ENCODE measurements at places on chromosomes 1 and 21.

DNA sequence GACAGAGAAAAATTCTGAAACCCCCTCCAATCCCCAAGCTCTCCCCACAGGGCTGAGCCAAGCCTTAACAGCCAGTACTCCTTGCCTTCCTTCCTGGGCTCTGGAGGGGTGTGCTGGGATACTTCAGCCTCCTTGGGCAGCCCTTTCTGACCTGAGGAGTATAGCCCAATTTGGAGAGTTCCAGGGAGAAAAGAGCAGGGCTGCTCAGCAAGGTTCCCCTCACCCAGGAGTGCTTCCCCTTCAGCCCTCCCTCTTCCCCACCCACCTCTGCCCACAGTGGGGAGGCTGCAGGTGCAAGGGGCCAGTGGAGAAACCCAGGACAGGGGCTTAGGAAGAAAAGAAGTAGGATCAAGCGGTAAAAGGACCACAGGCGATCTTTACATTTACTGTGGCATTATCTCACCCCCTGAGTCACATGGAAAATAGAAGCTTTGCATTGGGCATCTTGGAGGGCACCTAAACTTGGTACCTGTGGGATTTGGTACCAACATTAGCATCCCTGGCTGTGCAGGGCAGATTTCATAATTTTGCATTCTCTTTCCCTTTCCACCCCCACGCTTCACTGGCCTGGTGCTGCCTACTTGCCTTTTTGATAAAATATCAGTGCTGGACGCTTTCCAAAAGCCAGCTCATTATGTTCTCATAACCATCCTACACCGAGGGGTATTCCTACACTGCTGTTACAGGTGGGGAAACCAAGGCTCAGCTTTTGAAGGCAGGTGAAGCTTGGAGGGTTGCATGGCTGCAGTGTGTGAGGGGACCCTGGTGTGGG is 2.8 kb upstream of the ADORA1 start:
- no peak for DNase-seq

- DNase-seq = no peak
Observed at GRCh38 chr1:54987427-54987826, 7.0 kb downstream of the TMEM61 start.

DNA sequence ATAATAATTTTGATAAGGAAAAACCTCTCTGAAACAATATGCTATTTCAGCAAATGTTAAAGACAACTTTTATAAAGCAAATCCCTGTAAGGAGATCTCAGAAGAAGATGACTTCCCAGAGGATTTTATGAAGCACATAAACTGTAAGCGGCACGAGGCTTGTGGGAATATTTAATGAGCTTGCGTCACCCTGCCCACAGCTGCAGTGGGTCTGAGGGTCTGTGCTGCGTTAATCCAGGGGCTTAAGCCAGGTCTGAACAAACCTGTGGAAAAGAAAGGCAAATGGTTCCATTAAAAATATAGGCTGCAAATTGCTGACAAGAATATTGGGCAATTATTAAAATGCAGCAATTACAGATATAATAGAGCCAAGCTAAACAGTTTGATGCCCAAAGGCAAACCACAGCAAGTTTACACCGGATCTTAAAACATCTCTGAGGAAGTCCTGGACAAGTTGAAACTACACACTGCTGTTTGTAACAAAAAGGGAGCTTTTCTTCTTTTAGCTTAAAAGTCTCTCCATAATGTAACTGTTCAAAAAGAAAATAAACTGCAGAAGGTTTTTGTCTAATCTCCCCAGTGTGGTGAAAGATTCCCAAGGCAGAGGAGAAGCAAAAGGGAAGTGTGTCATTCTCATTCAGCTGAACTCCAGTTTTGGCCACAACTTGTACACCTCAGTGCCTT is 21.8 kb downstream of the TGFBR3 start:
- DNase-seq = no peak

- peak; percentile 23 for DNase-seq
Observed at GRCh38 chr1:18575620-18576019, 55.0 kb upstream of the PAX7 start.

DNA sequence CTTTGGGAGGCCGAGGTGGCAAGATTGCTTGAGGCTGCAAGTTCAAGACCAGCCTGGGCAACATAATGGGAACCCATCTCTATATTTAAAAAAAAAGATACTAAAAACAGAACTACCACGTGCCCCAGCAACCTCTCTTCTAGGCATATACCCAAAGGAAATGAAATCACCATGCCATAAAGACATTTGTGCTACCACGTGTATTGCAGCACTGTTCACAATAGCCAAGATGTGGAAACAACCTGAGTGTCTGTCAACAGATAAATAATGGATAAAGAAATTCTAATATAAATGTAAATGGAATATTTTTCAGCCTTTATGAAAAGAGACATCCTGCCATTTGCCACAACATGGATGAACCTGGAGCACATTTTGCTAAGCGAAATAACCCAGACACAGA is 128.6 kb downstream of the PCNX2 start:
- no peak for DNase-seq

- DNase-seq = no peak
Observed at GRCh38 chr1:220637759-220638158, 52.4 kb upstream of the C1orf115 start.

DNA sequence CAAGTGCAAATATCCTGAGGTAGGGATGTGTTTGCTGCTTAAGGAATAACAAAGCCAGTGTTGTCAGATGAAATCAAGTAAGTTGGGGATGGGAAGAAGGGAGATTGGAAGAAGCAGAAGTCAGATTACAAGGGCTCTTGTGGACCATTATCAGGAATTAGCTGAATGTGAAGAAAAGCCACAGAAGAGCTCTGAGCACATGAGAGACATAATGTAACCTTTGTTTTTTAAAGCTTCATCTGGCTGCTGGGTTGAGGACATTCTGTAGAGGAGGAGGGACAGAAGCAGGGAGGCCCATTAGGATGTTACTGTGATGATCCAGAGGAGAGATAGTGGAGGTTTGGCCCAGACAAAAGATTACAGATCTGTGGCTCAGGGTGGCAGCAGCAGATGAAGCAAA is 111.7 kb downstream of the DUSP10 start:
- no peak for DNase-seq

DNA sequence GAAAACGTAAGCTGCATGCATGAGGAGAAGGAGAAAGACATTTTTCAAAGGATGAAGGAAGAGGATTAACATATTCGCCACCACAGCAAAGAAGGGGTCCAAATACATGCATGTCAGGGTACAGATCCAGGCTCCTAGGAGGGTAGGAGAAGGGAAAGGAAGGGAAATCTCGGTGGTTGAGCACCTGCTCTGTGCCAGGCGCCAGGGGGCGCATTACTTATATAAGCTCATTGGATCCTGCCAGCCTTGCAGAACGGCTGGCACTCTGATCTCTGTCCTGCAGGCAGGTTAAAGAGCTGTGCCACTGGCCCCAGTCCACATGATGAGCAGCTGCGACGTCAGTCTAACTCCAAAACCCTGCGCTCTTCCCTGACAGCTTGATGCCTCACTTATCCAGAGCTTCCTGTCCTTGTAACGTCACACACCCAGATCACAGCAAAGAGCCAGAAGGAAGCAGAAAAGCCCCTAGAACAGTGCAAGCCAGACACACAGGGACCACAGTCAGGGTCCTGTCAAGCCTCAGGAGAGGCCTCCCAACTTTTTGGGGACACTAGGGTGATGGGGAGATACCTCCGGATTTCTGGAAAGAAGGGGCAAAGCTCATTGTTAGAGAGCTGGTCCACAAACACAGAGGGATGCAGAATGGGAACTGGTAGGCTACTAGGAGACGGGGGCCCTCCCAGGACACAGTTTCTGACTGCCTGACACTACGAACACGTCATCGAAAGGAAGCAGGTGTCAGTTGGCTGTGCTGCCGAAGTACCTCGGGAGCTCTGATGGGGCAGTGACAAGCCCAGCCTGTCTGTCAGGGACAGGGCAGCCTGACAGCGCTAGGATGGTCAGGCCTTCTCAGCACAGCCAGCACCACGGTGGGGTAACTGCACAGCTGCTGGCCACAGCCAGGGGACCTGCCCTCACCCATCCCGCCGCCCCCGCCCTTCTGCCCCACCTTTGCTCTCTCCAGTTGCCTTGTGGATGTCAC is 99.1 kb downstream of the BEND5 start:
- peak; percentile 35 for DNase-seq

GRCh38 chr1:240385551-240385950 is 226.4 kb downstream of the GREM2 start:
- DNase-seq = no peak

GRCh38 chr1:40530735-40531380 is 579 bp upstream of the ZNF684 start:
- peak; percentile 40 for DNase-seq

DNA sequence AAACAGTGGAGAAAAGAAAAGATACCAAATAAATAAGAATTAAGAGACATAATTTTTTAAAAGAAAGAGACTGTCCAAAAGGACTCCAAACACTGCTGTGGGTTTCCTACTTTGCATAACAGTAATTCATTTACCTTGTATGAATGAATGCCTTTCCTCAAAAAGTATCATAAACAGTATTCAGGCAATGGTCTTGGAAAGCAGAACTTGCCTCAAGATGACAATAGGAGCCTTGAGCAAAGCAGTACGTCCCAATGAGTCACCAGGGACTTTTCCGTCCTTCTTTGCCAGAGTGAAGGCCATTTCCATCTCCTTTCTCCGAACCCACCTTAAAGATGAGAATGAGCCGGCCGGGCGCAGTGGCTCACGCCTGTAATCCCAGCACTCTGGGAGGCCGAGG is 186.4 kb downstream of the ZBTB18 start:
- DNase-seq = no peak

DNA sequence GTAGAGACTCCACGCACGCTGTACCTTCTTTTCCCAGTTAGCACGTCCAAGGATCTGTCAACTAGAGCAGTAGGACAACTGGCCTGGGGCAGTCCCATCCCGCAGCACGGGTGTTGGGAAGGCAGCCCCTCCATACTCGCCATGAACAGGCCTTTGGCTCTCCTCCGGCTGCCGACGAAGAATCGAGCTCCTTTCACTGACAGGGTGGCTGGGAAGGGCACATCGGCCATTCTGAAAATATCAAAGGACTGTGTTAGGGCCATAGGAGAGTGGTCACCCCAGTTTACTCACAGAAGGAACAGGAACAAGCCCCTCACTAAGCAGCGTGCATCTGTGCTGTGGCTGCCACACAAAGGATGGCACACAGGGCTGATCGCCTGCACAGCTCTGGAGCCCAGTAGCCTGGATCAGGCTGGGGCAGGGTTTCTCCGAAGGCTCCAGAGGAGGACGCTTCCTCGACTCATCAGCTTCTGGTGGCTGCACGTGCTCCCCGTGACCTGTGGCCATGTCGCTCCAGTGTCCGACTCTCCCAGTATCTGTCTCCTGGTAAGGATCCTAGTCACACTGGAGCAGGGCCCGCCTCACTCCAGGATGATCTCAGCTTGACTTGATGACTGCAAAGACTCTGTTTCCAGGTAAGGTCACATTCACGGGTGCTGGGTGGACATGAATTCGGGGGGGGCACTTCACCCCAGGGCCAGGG is 8.9 kb downstream of the KRTAP10-1 start:
- no peak for DNase-seq

DNA sequence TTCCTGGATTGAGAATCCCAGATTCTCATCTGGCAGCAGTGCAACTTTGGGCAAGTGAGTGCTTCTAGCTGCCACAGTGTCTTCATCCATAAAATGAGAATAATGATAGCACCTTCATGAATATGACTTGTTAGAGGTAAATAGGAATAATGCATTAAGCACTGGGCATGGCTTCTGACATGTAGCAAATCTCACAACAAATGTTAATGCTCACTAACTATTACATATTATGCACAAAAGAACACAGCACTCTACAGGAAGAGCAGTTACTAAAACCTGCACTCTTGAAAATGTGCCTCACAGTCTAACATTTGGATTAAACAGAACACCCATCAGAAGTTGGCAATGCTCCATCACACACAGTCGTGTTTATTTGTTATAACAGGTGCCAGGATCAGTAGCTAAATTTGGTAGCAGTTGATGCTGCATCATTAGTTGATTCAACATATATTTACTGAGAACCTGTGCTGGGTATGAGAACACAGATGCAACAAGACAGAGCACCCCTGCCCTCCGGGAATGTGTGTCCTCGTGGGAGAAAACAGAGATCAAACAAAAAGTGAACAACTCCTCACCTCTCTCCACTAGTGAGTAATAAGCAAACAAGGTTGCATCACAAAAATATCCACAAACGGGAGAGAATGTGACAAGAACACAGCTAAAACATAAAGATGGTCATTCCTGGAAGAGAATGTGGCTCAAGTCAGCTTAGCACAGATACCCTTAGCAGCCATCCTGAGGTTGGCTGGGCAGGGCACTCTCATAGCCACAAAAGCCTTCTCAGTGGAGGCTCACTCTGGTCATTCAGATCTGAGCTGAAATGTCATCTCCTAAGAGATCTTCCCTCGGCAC is 26.2 kb upstream of the LBR start:
- DNase-seq = no peak

GRCh38 chr1:20083178-20083944 is 13.4 kb downstream of the PLA2G5 start:
- DNase-seq = no peak

DNA sequence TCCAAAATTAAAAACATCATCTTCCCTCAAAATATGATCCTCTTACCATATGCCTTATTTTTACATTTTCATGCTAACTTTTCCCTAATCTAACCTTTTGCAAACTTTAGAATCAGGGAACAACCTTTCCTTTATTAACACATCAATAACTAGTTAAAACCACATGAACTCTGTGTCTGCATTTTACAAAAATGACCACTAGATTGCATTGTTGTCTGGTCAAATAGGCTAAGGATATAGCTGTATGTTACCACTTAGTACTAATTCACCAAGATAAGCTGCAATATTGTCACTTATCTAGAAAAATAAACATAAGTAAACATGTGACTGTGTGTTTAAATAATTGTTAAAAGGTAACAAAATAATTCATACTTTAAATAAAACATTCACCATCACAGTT is 82.3 kb downstream of the DENND1B start:
- no peak for DNase-seq

- DNase-seq = no peak
Observed at GRCh38 chr1:151436985-151437384, 22.3 kb downstream of the POGZ start.

DNA sequence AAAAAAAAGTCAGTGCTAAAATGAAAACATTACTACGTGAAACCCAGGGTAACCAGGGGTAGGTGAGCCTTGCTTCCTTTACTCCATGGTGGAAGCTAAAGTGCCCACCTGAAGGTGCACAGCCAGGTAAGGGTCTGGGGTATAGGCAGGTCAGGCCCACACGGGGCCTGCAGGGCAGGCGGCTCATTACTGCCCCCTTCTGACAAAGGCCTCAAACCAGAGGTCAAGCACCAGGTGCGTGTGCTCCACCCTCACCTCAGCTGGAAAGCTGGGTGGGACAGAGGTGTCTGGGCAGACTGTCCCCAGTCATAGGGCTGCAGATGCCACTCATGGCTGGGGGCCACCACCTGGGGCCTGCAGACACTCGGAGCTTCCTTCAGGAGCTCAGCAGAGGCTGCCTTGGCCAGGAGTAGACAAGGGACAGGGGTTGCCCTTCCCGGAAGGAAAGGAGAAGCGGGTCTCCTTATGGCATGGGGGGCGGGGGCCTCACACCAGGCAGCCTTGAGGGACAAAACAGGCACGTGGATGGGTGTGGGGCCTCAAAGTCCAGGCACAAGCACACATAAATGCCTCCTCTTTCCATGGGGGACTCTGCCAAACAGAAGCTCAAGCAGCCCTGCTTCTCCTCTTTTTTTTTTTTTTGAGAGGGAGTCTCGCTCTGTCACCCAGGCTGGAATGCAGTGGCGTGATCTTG is 36.2 kb downstream of the ACOT7 start:
- DNase-seq = no peak

- DNase-seq = peak; percentile 23
Observed at GRCh38 chr1:95916616-95917015, 682.6 kb downstream of the RWDD3 start.

GRCh38 chr1:113765306-113766230 is 6.3 kb upstream of the PHTF1 start:
- DNase-seq = peak; percentile 48

- no peak for DNase-seq
Observed at GRCh38 chr1:157819896-157820295, at the start of gene FCRL1. TSS of gene FCRL1 (minus strand) at chr1:157820120. CDS start at chr1:157820037, 83 bp downstream.
